ENCODE measurements at places on chromosomes 1 and 21. TPM values are rescaled to one million over a fixed set of nuclear protein-coding genes. Genes with fewer than 3 reads are reported as not detected.

- H3K4me3 ChIP-seq, result no peak overlapping the region
- no peaks in the 10 kb centered on the region for H3K4me1 ChIP-seq
Observed at GRCh38 chr1:78176448-78176847, 130.7 kb downstream of the GIPC2 start.

- H3K27me3 ChIP-seq, result no peaks in the 10 kb centered on the region
- H3K4me1 ChIP-seq, result peaks cover 2% of the 10 kb centered on the region
- no peak overlapping the region for H3K4me3 ChIP-seq
- no peak for DNase-seq
- H3K27ac ChIP-seq, result no peak overlapping the region
Observed at GRCh38 chr21:25500598-25500997, 106.7 kb downstream of the MRPL39 start.

GRCh38 chr1:113508364-113509164, 118.2 kb downstream of the MAGI3 start:
- no peaks in the 10 kb centered on the region for H3K4me1 ChIP-seq
- H3K4me3 ChIP-seq, result no peak overlapping the region
- H3K36me3 ChIP-seq, result peaks cover 8% of the 10 kb centered on the region
- H3K27ac ChIP-seq, result no peak overlapping the region

- DNase-seq, result peak; percentile 50
- H3K36me3 ChIP-seq, result no peaks in the 10 kb centered on the region
- H3K27ac ChIP-seq, result peak overlapping the region; percentile 93
Observed at GRCh38 chr1:117656202-117656641, 50.4 kb downstream of the TENT5C start.

DNA sequence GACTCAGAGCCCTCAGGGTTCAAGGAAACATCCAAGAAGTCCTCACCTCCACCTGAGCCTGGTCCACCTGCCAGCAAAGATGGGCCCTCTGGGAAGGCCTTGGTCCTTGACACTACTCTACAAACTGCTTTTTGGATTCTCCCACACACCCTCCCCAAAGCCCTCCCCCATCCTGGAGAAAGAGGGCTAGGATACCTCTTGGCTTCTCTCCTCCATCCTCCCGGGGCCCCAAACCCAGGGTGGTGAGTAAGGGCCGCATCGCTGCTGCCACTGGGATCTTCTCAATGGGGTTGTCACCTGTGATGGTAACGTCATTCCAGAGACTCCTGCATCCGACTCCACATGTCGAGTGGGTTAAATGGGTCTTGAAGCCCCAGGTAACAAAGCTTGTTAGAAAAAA, 26.6 kb downstream of the MATN1 start:
- H3K27ac ChIP-seq, result no peak overlapping the region
- no peaks in the 10 kb centered on the region for H3K36me3 ChIP-seq
- no peak for DNase-seq
- H3K27me3 ChIP-seq, result no peaks in the 10 kb centered on the region
- H3K4me3 ChIP-seq, result no peak overlapping the region
- no peaks in the 10 kb centered on the region for H3K4me1 ChIP-seq

DNA sequence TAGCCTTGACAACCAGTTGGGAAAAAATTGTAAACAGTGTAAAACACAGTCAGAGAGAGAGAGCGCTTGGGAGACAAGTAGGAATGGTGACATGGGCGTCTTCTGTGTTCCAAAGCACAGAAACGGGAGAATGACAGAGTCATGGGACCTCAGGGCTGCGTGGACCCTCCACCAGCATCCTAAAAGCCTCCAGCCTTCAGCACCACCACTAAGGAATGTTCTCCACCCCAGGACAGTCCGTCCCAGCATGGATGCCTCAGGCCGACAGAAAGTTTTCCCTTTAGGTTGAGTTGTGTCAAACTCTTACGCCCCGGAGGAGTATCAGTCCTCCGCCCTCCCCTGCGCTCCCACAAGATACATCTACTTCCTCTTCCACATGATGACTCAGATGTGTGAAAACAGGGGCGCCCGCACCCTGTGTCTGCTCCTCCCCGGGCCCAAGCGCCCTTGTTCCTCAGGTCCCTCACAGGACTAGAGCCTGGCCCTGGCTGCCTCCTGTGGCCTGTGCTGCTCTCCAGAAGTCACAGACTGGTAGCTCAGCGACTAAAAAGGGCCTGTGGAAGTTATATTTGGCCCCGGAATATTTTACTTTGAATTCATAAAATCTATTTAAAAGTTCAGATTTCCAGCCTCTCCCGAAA, 63.9 kb upstream of the EFHD2 start:
- H3K27me3 ChIP-seq, result peaks cover 45% of the 10 kb centered on the region
- H3K4me1 ChIP-seq, result peaks cover 22% of the 10 kb centered on the region
- H3K27ac ChIP-seq, result no peak overlapping the region
- no peak overlapping the region for H3K4me3 ChIP-seq

GRCh38 chr21:33075596-33076195, 5.8 kb downstream of the OLIG1 start:
- DNase-seq, result no peak
- no peak overlapping the region for H3K27ac ChIP-seq
- H3K4me1 ChIP-seq, result peaks cover 3% of the 10 kb centered on the region
- no peaks in the 10 kb centered on the region for H3K36me3 ChIP-seq
- peaks cover 31% of the 10 kb centered on the region for H3K27me3 ChIP-seq

DNA sequence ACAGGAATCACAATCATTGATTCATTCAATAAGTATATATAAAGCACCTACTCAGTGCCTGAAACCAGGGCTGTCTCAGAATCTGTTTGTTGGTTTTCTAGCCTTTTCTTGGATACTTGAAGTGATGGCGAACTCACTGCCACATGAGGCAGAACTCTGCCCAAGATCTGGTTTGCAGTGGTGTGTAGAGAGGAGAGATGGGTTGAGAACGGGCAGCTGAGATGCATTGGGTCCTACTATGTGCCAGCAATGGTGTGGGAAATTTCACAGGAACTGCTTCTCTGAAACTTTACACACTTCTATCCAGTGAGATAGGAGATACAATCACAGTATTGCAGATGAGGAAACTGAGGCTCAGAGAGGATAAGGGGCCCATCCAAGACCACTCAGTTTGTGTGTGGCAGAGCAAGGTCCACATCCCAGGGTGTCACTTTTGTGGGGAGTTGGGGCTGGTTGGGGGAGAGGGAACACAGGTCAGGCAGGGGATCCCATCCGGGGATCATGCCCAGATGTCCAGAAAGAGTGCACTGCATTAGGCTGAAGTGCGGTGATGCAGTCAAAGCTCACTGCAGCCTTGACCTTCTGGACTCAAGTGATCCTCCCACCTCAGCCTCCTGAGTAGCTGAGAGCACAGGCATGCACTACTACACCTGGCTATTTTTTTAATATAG, 83.7 kb upstream of the IFFO2 start:
- no peak for DNase-seq
- H3K27ac ChIP-seq, result no peak overlapping the region
- peaks cover 4% of the 10 kb centered on the region for H3K4me1 ChIP-seq
- H3K27me3 ChIP-seq, result no peaks in the 10 kb centered on the region
- no peak overlapping the region for H3K4me3 ChIP-seq

- DNase-seq, result no peak
- peaks cover 15% of the 10 kb centered on the region for H3K27me3 ChIP-seq
- no peak overlapping the region for H3K27ac ChIP-seq
Observed at GRCh38 chr1:6771441-6771769, 13.8 kb upstream of the CAMTA1 start.

B3GALT2 gene
- 0.93 TPM for total RNA-seq

GRCh38 chr1:228099331-228099732, 3.8 kb downstream of the C1orf35 start:
- no peak overlapping the region for H3K4me3 ChIP-seq
- H3K27me3 ChIP-seq, result no peaks in the 10 kb centered on the region
- H3K36me3 ChIP-seq, result peaks cover 6% of the 10 kb centered on the region
- H3K27ac ChIP-seq, result no peak overlapping the region
- no peak for DNase-seq

APCS gene
- total RNA-seq, result not detected

GRCh38 chr1:2001773-2002411, 1.7 kb downstream of the CFAP74 start:
- no peaks in the 10 kb centered on the region for H3K4me1 ChIP-seq
- no peak overlapping the region for H3K4me3 ChIP-seq
- DNase-seq, result no peak
- no peaks in the 10 kb centered on the region for H3K36me3 ChIP-seq
- peaks cover 15% of the 10 kb centered on the region for H3K27me3 ChIP-seq

DNA sequence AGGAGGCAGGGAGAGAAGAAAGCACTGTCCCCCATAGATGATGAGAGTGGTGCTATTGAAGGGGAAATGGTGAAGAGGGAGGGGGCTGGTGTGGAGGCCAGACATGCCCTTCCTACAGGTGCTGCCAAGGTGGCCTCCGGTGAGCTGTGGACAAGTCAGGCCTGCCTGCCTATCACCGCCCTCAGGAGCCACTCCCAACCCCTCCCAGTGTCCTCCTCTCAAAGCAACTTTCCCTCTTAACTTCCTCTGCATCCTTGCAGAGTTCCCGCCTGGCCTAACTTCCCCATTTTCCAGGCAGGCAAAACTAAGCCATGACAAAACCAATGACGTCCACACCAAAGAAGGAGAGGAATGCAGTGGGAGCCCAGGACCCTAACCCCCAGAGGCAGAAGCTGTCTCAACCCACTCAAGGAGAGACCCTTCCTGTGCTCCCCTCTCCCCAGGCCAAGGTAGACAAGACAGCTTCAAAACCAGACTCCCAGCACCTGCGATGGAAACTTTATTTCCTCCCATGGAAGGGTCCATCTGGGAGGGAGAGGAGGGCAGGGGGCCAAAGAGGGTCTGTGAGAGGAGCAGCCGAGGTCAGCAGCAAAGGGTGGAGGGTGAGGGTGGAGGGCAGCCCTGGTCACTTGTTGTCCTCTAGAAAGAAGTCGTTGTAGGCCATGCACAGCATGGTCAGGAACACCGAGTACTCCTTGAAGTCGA, 1.0 kb upstream of the S100A6 start:
- peaks cover 16% of the 10 kb centered on the region for H3K36me3 ChIP-seq
- H3K27ac ChIP-seq, result peak overlapping the region; percentile 99
- peaks cover 55% of the 10 kb centered on the region for H3K4me1 ChIP-seq
- no peak for DNase-seq

DNA sequence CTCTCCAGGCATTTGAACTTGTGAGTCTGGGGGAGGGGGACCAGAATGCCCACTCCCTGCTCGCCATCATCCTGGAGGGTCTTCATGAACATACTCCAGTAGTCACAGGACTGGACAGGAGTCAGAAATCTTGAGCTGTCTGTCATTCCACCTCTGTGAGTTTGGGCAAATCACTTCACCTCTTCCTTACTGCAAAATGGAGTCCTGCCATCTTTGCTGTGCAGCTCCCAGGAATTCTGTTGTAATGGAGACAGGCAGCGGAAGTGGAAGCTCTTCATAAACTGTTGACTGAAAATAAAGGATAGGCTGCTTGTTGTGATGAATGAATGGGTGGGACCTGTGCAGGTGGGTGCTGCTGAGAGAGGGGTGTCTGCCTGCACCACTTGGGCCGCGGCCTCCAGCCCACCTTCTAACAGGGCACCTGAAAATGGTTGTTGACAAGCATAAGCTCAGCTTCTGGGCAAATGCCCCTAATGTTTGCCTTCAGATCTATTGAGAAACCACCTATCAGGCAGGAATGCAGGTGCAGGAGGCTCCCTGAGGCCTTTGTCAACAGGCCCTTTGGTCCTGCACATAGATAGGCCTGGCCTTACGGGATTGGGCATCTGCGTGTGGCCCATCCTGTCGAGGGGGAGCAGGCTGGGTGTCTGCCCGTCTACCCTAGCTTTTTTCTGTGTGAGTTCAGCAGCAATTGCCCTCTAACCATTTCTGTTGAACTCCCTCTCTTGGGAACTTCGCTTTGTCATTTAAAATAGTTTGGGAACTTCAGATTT, 321.0 kb downstream of the RPS6KC1 start:
- H3K27ac ChIP-seq, result no peak overlapping the region
- DNase-seq, result no peak
- H3K4me3 ChIP-seq, result no peak overlapping the region
- peaks cover 3% of the 10 kb centered on the region for H3K4me1 ChIP-seq
- peaks cover 7% of the 10 kb centered on the region for H3K27me3 ChIP-seq

DNA sequence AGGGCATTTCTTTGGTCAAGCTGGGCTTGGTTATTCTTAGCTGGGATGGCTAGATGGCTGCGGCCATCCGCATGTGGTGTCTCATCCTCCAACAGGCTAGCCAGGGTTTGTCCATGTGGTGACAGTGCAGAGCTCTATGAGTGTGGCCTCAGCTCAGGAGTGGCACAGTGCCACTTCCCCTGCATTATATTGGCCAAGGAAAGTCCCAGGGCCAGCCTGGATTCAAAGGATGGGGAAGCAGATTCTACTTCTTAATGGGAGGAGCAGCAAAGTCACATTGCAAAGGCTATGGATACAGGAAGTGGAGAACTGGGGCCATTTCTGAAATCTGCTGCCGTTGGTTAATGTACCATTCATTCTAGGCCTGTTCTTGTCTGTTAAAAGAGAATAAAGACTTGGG, 34.4 kb downstream of the STUM start:
- no peak for DNase-seq
- no peaks in the 10 kb centered on the region for H3K4me1 ChIP-seq
- no peak overlapping the region for H3K4me3 ChIP-seq
- no peaks in the 10 kb centered on the region for H3K36me3 ChIP-seq

DNA sequence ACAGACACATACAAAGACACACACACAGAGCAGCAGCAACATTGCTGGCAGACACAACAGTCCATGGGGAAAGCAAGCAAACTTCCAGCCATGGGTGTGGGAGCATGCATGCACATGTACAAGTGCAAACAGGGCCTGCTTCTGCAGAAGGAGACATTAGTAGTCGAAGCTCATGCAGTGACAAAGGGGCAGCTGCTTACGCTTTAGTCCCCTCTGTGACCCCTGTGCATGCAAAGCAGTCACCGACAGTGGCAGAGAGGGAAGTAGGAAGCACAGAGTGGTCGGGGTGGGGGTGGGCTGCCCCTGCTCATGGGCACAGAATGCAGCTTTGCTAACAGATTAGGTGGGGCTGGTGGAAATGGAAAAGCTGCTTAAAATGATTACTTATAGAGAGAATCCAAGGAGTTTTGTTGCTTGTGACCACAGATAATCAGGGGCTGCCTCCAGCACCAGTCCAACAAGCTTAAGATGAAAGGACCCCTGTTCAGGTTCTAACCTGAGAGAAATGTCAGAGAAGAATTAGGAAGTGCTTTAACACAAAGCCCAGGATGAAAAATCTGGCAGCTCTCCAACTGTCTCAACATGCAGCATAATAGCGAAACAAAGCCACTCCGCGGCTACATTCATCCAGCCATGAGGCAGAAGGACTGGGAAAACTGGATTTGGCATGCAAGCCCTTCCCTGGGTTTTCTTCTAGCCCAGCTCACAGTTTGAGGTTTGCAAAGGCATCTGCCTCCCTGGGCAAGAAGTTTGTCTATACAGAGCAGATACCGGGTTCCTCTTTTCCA, 378.9 kb downstream of the KCNH1 start:
- H3K27ac ChIP-seq, result no peak overlapping the region
- H3K27me3 ChIP-seq, result peaks cover 24% of the 10 kb centered on the region
- no peaks in the 10 kb centered on the region for H3K4me1 ChIP-seq
- no peak overlapping the region for H3K4me3 ChIP-seq
- no peak for DNase-seq

CYP4B1 gene
- total RNA-seq, result not detected

- peaks cover 41% of the 10 kb centered on the region for H3K36me3 ChIP-seq
- H3K4me1 ChIP-seq, result no peaks in the 10 kb centered on the region
- H3K4me3 ChIP-seq, result no peak overlapping the region
- no peaks in the 10 kb centered on the region for H3K27me3 ChIP-seq
- H3K27ac ChIP-seq, result no peak overlapping the region
Observed at GRCh38 chr21:28922368-28922767, 70.3 kb downstream of the LTN1 start.

SARS1 gene
- 211 TPM for total RNA-seq

GRCh38 chr1:50047916-50048694, 24.4 kb upstream of the AGBL4 start:
- H3K27ac ChIP-seq, result no peak overlapping the region
- no peak for DNase-seq

- no peak overlapping the region for H3K4me3 ChIP-seq
- DNase-seq, result no peak
- no peak overlapping the region for H3K27ac ChIP-seq
- peaks cover 53% of the 10 kb centered on the region for H3K36me3 ChIP-seq
Observed at GRCh38 chr1:227673441-227673840, 61.7 kb downstream of the JMJD4 start.

All from naive thymus-derived CD8-positive, alpha-beta T cell (primary cell).